Esophagus squamous epithelium (tissue), 5 donors: ENCODE measurements at places on chromosomes 13 and 19. TPM values are rescaled to one million over a fixed set of nuclear protein-coding genes. Genes with fewer than 3 reads are reported as not detected.

DNA sequence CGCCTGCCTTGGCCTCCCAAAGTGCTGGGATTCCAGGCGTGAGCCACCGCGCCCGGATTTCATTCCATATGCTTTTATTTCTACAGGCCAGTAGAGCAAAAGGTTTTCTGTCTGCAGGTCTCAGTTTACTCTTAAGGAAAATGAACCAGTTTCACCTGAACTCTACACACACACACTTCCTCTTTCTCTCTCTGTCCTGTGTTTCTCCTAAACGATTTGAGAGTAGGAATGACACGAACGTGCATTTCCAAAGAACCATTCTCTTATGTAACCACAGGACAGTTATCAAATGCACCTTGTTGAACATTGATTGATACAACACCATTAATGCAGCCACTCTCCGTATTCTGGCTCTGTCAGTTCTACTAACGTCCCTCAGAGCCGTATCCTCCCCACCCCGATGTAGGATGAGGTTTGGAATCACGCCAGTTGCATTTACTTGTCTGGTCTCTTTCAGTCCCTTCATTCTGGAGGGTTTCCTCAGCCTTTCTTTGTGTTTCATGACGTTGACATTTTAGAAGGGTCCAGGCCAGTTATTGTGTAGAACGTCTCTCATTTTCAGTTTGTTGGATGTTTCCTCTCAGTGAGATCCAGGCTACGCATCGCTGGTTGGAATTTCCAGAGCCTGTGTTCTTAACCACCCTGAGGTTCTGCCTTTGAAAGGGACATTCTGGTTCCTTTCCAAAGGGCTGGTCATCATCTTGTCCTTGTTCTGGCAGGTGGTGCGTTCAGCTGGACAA is 36.0 kb downstream of the BICRA start:
- no peak for DNase-seq

DNA sequence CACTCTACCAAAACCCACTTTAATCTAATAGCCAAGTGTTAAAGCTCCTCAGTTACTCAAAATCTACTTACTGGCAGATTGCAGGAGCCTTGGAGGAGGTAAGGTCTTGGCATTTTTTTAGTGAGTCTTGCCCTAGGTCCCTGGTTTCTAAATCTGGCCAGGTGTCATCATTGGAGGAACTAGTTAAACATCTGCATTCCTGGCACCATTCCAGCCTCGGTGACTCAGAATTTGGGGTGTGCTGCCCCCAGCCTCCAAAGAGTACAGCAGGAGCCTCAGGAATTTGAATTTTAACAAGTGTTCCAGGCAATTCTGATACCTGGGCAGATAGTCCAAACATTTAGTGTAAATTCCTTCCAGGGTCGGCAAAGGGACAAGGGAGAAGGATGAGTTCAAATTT is 37.4 kb downstream of the KLF5 start:
- DNase-seq = no peak

GRCh38 chr19:11100049-11100448 is 10.8 kb downstream of the LDLR start:
- DNase-seq = no peak

GRCh38 chr19:21439201-21439751 is 42.3 kb downstream of the ZNF493 start:
- no peak for DNase-seq

GRCh38 chr19:34220472-34221063 is 33.8 kb upstream of the GARRE1 start:
- no peak for DNase-seq

GRCh38 chr19:55563261-55563690 is 17.4 kb downstream of the ZNF579 start:
- no peak for DNase-seq

The TNNI3 gene
- total RNA-seq = not detected

- DNase-seq = no peak
Measured at GRCh38 chr13:21936674-21937073, 265.8 kb downstream of the FGF9 start.

The DUXA gene
- not detected for total RNA-seq

DNA sequence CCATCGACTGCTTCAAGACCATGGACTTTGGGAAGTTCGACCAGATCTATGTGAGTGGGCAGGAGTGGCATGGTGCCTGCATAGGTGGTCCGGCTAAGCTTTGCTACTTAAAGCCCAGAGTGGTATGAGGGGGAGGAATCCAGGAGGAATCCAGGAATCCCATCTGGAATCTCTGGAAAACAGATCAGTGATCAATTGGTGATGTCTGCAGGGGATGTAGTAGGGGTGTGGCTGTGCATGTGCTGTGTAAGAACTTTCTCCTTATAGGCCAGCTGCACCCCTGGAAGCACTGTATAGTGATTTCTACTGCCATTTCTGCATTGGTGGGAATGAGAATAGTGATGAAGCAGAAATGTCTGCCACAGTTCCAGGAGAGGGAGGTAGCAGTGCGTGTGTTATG is 23.6 kb downstream of the PNPLA6 start:
- no peak for DNase-seq

- DNase-seq = no peak
Measured at GRCh38 chr13:50873467-50873866, 30.0 kb upstream of the DLEU7 start.

The TNNT1 gene
- total RNA-seq = 3.3 TPM

DNA sequence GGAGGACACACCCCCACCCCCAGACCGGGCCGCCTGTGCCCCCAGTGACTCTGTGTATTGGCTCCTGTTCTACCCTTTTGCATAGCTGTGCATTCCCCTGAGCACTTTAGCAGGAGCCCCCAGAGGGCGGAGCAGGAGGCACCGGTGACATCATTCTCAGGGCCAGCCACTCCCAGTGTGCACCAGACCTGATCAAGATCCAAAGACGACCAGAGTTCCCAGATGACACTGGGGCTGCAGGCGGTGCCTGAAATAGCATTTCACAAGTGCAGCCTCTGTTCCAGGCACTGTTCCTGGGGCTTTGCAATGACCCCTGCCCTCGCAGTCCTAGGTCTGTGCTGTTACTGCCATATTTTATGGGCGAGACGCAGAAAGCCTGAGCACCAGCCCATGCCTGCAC is 14.5 kb upstream of the PTPRS start:
- DNase-seq = no peak

DNA sequence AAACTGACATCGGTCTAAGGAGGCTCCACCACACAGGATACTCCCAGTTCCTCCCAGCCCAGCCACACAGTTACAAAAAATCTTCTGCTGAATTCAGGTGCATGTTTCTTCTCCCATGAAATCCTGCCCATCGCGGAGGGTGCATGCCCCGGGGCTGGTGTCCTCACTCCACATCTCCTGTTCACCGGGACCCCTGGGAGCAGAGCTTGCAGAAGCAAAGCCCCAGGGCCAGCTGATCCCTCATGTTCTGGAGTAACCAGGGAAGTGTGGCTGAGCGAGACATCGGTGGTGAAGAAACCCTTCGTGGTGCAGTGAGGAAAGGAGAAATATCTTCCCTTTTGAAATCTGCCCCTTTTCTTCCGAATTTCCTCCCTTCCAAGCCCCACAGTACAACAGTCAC is 904 bp upstream of the SIGLEC9 start:
- no peak for DNase-seq

GRCh38 chr19:12782174-12782423 is 6.7 kb upstream of the HOOK2 start:
- DNase-seq = peak; percentile 67

The MBD3L2 gene
- not detected for total RNA-seq

The NDUFS7 gene
- total RNA-seq = 152 TPM

DNA sequence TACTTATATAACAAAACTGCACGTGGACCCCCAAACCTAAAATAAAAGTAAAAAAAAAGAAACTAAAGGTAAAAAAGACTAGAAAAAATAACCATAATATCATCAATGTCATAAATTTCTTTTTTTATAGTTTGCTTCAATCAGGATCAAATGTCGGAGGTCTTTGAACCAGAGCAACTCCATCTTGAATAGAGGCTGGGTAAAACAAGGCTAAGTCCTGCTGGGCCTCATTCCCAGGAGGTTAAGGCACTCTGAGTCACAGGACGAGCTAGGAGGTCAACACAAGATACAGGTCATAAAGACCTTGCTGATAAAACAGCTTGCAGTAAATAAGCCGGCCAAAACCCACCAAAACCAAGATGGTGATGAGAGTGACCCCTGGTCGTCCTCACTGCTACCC is 24.0 kb downstream of the TPT1 start:
- DNase-seq = no peak
